Caudate nucleus (tissue), 63 donors: ENCODE measurements at places on chromosomes 3 and 15.

DNA sequence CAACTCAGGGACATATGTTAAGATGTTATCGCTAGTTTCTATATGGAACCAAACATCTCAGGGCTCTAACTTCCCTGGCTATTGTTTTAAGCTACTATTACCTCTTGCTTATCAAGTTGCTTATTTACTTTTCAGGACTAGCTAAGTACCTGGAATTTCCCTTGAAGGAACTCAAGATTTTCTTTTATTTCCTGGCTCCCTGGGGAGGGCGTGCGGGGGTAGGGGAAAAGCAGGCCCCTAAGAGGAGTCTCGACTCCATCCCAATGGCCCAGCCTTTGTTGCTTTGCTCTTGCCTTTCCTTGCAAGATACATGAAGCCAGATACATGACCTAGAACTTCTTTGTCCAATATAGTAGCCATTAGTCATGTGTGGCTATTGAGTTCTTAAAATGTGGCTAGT lies 76.9 kb upstream of the STXBP5L start:
- no peak for DNase-seq

DNA sequence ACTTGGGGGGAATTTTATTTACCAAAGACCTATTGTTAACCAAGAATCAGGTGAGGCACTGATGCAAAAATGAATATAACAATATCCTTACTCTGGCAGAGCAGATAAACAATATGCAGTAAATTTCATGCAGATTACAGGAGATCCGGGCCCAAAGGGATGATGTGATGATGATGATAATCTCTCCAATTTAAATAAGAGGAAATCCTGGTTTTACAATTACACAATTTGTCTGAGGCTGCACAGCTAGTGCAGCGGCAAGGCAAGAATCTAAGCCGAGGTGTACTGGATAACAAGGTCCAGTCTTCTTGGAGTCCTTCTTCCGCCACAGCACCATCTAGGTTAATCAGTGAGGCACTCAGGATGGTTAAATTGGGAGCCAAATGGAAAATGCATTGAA lies 2.4 kb upstream of the MESD start:
- DNase-seq = no peak

DNA sequence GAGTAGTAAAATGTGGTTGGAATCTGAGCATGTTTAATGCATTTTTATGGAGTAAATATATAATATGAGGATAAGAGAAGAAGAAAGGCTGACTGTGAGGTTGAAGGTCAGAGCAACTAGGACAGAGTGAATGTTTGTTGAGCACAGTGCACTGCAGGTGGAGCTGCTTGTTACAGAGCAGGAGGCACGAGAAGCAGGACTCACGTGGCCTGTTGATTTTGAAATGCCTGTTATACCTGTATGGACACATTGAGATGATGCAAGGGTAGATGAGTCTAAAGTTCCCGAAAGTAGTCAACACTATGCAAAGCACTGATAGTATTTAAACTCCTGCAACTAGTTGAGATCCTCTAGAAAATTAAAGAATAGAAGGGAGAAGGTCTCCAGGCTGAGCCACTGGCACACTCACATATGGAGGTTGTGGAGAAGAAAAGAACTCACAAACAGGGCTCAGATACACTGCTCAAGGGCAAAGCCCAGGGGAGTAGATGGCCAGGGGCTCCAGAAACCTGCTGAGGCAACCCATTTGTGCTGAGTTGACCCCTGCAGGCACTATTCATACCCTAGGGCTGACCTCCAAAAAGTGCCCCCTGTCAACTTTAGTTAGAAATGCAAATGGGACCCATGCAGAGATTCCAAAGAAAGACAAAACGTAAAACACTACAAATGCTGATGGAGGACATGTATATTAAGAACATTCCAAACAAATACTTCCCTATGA lies 541.5 kb downstream of the GABRG3 start:
- DNase-seq = no peak

GRCh38 chr3:23565041-23565775 lies 240.5 kb upstream of the UBE2E1 start:
- no peak for DNase-seq

DNA sequence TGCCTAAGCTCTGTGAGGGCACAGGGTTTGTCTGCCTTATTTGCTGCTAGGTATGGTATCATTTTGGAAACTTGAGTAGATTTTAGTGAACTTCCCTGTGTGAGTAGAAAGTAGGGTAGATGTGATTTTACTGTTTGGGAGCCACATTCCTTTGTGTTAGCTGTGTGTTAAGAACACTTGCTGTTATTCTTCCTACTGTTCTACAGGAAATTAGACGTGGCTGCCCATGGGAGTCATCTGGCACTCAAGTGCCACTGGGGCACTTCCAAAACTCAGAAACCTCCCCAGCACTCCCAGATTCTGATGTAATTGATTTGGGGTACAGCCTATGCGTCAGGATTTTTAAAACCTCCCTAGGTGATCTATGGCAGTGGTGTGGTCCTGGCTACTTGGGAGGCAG lies 369.9 kb upstream of the C2CD4B start:
- DNase-seq = no peak

DNA sequence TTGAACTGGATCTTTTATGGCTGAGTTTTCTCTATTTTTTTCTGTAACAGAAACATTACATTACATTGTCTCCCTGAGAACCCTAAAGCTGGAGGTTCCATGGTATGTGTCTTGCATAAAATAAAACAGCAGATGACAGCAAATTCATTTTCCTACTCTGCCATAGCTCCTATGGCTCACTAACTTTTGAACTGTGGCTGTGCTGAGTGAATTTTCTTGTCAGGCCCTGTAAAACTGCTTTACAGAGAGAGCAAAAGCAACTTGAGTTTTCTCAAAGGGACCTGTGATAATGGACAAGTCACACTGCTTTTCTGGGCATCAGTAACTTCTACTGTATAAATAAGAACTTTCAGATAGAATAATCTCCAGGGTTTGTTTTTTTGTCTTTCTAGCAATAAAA lies 129.9 kb upstream of the TSC22D2 start:
- no peak for DNase-seq

DNA sequence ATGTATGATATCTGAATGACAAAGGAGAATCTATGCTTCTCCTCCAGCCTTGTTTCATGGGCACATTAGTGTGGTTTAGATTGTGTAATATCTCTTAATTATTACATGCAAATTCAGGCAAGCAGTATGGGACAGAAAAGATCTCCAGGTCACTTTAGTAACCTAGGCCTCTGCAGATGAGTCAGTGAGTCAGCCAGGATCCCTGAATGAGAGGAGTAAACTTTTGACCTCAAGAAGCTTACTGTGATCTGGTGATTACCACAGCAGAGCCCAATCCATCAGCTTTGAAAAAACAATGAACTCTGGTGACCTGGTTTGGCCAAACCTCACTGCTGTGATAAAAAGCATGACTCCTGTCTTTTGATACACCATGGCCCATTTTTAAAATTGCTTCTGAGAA lies 107.8 kb downstream of the LRRN1 start:
- DNase-seq = no peak

DNA sequence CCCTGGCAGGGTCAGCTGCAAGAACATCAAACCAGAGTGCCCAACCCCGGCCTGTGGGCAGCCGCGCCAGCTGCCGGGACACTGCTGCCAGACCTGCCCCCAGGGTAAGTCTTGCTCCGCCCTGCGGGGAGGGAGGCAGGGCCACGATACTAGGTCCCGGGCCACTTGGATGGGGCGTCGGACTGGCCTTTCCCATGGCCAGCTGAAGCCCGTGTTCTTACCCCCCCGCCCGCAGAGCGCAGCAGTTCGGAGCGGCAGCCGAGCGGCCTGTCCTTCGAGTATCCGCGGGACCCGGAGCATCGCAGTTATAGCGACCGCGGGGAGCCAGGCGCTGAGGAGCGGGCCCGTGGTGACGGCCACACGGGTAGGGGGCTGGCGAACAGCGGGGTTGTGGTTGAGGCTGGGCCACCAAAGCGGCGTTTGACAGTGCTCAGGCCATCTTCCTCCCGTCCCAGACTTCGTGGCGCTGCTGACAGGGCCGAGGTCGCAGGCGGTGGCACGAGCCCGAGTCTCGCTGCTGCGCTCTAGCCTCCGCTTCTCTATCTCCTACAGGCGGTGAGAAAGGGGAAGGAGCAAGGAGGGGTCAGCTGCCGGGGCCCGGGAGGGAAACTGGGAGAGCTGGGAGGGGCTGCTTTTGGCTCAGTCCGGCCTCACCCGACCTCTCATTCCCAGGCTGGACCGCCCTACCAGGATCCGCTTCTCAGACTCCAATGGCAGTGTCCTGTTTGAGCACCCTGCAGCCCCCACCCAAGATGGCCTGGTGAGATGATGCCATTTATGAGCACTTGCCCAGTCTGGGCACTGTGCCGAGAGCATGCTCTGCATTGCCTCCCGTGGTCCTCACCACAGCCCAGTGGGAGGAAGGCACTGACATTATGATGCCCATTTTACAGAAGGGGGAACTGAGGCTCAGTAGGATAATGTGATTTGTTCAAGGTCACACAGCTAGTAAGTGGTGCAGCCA lies 1.7 kb downstream of the CHRD start:
- DNase-seq = no peak
